ENCODE measurements at places on chromosomes 3 and 15.

DNA sequence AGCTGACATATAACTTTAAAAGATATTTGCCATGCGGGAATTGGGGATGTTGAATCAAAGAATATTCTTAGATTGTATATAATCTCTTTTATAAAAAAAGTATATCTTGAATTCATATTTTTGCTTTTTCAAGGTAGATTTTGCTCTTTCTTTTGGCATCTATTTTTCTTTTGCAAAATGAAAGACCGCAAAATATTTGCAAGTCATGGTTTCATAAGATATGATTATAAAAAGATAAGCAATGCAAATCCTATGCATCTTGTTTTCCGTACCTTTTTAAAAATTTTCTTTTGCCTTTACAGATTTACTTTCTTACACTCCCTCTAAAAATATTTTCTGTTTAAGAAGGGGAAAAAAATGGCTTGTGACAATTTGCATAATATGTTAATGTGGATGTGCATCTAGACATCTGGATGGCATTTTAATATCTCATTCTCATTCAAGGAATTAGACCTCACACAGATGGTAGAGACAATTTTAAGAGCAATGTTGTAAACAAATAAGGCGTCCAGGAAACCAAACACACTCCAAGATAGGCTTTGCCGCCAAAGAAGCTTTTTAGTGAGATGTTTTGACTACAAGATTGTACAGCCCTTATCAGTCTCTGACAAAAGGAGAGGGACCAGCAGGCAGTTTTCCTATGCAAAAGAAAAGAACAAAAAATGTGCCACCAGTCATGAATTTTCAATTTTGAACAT is 371.1 kb downstream of the CHL1 start:
- DNase-seq: no peak

GRCh38 chr15:73607405-73607804 is 25.8 kb downstream of the NPTN start:
- no peak for DNase-seq

- DNase-seq: no peak
Observed at GRCh38 chr15:96948981-96949380, 618.5 kb downstream of the NR2F2 start.

- DNase-seq: no peak
Observed at GRCh38 chr3:165403666-165404065, 207.5 kb upstream of the SLITRK3 start.

- DNase-seq: no peak
Observed at GRCh38 chr15:99369196-99369595, 117.9 kb downstream of the LRRC28 start.

DNA sequence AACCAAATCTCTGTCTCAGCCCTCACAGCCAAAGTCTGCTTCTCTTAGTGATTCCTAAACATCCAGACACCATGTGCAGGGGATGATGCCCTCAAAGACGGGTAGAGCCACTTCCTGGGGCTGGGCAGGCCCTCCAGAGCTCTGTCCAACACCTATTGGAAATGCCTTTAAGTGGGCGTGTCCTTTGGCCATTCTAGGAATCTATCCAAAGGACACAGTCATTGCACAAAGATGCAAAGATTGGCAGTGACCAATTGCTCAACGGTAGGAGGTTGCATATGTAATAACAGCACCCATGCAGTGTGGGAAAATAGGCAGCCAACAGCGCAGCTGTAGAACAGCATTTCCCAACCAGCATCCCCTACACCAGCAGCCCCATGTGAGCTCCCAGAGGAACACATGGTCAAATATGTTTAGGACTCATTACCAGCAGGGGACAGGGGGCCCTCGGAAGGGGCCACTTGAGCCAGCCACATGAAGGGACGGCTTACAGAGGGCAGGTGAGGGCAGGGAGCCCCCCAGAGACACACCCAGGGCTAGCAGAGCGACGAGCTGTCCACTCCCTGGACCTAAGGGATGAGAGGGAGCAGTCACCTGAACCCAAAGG is 142.8 kb upstream of the IQSEC1 start:
- peak; percentile 38 for DNase-seq
